Ovary (tissue), 10 donors: ENCODE measurements at places on chromosomes 4 and X. TPM values are rescaled to one million over a fixed set of nuclear protein-coding genes. Genes with fewer than 3 reads are reported as not detected.

MAGIX gene
- polyA plus RNA-seq, result 0.82 TPM

USP9X gene
- 14.2 TPM for polyA plus RNA-seq

PPEF2 gene
- not detected for polyA plus RNA-seq

SLC38A5 gene
- polyA plus RNA-seq, result 8.3 TPM

MAGEB2 gene
- polyA plus RNA-seq, result 0.27 TPM

CLDN34 gene
- polyA plus RNA-seq, result 0.12 TPM

CYBB gene
- polyA plus RNA-seq, result 3.5 TPM

FGA gene
- not detected for polyA plus RNA-seq

DSPP gene
- polyA plus RNA-seq, result not detected

APEX2 gene
- 11.3 TPM for polyA plus RNA-seq

CFAP299 gene
- polyA plus RNA-seq, result 0.32 TPM

TMEM154 gene
- polyA plus RNA-seq, result 0.53 TPM

GLOD5 gene
- not detected for polyA plus RNA-seq

AMBN gene
- polyA plus RNA-seq, result not detected

ADH1C gene
- 8.6 TPM for polyA plus RNA-seq

CXCL1 gene
- 8.2 TPM for polyA plus RNA-seq

POF1B gene
- polyA plus RNA-seq, result 0.07 TPM

F8A2 gene
- not detected for polyA plus RNA-seq

HPGDS gene
- polyA plus RNA-seq, result 7.4 TPM

MAGEB10 gene
- not detected for polyA plus RNA-seq

ESX1 gene
- not detected for polyA plus RNA-seq

UGT2B10 gene
- not detected for polyA plus RNA-seq

FMR1NB gene
- polyA plus RNA-seq, result not detected
